ENCODE measurements at places on chromosomes 5 and 9.

DNA sequence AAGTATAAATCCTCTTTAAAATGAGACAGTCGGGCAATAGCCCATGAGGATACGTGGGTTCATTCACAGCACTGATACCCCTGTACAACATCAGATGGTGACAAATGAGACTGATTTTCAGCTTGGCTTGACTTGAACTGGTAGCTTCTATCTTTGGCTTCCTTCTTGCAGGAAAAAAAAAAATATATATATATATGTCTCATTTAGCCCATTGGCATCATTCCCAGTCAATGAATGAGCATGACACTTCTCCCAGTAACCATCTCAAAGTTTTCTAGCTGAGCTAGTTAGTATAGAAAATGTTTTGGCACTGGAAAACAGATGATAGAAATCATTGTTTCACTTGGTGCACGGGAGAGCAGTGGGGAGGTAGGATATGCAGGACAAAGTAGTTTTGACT is 222.5 kb upstream of the TAS2R1 start:
- DNase-seq: no peak

DNA sequence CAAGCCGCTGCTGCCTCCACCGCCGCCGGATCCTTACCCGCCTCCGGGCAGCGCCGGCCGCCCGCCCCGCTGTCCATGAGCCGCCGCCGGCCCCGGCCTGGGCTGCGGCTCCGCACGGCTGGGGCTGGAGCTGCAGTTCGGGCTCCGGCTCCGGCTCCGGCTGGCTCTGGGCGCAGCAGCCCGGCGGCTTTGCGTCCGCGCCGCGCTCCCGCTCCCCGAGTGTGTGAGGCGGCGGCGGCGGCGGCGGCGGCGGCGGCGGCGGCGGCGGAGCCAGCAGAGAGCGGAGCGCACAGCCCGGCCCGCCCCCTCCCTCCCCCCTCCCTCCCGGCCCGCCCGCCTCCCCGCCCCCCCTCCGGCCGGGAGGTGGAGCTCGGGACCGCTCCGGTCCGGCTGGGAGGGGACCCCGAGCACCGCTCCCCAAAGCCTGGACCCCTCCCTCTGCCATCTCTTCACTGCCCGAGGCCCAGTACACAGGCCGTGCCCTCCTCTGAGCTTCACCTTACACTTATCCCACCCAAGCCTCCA is at the start of gene PCDH1:
Gene PCDH1, minus strand, starts transcription at position 225 of the 525 bp plus-strand sequence. Its CDS starts 148 bp downstream, at position 77.
- no peak for DNase-seq

GRCh38 chr5:168123631-168124528 is 167.6 kb upstream of the WWC1 start:
- no peak for DNase-seq

DNA sequence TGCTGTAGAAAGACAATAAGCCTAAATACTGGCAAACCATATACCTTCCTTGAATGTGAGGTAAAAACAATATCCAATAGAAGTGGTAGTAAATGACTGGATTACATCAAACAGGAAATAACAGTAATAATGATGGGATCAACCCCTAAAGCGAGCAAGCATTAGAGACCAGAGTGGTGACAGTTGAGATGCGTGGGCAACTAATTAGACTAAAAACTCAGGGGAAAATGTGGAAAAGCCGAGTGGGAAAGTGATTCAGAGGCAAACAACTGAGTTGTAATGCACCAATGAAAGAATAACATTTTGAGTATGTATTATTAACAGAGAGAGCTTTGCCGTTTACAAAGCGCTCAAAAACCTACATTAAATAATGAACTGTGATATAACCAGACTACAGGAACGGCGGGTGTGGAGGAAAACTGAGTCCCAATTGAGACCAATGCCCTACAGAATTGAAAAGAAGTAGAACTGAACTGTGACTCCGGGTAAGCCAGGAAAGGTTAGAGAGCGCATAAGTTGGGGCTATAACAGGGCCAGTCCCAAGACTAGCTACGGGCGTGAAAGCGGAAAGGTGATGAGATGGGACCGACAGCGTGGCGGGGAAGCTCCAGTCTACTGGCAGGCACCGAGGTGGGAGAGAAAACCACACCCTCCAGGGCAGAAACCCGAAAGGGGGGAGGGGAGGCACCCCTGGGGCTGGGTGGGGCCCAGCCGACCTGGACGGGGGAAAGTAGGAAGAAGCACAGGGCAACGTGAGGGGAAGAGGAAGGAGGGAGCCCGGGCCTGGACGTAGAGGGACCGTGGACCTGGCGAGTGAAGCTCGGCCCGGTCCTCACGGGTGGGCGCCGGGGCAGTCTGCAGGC is 592 bp downstream of the UBAP2 start:
- DNase-seq: peak; percentile 35

DNA sequence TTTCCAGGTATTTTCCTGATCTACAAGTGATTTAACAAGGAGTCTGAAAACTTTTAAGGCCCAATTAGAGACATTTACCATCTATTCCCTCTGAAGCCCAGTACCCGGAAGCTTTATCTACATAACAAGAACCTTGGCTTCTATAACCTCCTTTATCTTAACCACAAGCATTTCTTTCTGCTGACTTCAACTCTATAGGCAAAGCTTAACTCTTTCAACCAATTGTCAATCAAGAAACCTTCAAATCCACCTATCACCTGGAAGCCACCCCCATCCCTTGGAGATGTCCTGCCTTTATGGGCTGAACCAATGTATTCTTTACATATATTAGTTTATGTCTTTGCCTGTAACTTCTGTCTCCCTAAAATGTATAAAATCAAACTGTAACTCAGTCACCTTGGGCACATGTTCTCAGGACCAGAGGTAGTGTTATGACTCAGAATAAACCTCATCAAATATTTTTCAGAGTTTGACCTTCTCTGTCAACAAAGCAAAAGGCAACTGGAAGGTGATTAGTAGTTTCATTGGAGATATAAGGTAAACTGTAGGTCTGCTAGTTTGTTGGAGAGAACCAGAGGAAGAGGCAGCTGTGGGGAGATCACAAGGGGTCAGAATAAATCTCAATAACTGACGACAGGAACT is 13.0 kb upstream of the RIMOC1 start:
- DNase-seq: no peak

- DNase-seq: no peak
These were observed 11.1 kb upstream of the SPATA31E1 start for GRCh38 chr9:87871425-87872078.

DNA sequence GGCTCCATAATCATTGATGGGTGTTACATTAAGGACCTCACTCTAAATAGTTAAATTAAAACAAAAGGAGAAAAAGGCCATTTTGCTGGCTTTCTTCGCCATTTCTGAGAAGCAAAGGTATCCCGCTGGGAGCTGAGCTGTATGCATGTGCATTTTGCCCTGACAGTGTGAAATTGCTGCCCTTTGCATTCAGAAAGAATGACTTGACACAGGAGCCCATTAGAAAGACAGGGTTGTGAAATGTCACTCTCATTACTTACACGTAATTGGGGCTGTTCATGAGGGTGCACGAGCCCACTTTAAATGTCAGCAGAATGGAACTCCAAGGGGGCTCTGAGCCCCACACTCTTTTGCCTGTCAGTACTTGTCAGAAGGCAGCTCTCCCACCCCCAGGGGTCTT is 85.0 kb downstream of the SEMA4D start:
- DNase-seq: no peak

- no peak for DNase-seq
These were observed 23.3 kb upstream of the ABLIM3 start for GRCh38 chr5:149117970-149118369.
